ENCODE measurements at places on chromosomes 7 and 10. TPM values are rescaled to one million over a fixed set of nuclear protein-coding genes. Genes with fewer than 3 reads are reported as not detected.

- H3K27me3 ChIP-seq = no peaks in the 10 kb centered on the region
- no peak overlapping the region for H3K4me3 ChIP-seq
- no peak overlapping the region for H3K27ac ChIP-seq
- H3K4me1 ChIP-seq = no peaks in the 10 kb centered on the region
- H3K36me3 ChIP-seq = no peaks in the 10 kb centered on the region
These were observed 47.2 kb downstream of the VAX1 start for GRCh38 chr10:117090834-117091233.

Gene COL13A1
- 0.19 TPM for total RNA-seq

- H3K4me3 ChIP-seq = no peak overlapping the region
- no peak overlapping the region for H3K27ac ChIP-seq
- DNase-seq = no peak
- H3K27me3 ChIP-seq = no peaks in the 10 kb centered on the region
- no peaks in the 10 kb centered on the region for H3K4me1 ChIP-seq
These were observed 13.1 kb upstream of the UCMA start for GRCh38 chr10:13247246-13247645.

DNA sequence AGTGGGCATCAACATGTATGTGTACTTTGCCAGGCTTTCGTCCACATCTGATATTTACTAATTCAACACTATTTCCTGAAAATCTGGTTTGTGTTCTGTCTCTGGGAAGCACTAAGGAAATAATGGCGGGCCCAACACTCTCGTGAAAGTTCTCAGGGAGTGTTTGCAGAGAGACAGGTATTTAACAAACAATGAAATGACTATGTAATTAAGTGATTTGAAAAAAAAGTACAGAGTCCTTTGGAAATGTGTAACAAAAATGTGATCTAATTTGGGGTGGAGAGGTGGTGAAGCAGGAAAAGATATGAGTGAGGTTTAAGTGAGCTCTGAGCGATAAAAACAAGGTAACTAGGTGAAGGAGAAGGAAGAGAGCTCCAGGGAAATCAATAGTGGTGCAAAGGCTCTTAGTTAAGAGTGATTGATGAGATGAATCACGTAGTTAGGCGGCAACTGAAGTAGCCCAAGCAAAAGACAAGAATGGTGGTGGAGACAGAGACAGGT, 95.3 kb upstream of the DNAJB12 start:
- H3K27me3 ChIP-seq = no peaks in the 10 kb centered on the region
- H3K4me3 ChIP-seq = no peak overlapping the region
- no peak overlapping the region for H3K27ac ChIP-seq
- H3K36me3 ChIP-seq = no peaks in the 10 kb centered on the region
- no peak for DNase-seq
- no peaks in the 10 kb centered on the region for H3K4me1 ChIP-seq

Gene TDRD1
- total RNA-seq = 0.52 TPM

DNA sequence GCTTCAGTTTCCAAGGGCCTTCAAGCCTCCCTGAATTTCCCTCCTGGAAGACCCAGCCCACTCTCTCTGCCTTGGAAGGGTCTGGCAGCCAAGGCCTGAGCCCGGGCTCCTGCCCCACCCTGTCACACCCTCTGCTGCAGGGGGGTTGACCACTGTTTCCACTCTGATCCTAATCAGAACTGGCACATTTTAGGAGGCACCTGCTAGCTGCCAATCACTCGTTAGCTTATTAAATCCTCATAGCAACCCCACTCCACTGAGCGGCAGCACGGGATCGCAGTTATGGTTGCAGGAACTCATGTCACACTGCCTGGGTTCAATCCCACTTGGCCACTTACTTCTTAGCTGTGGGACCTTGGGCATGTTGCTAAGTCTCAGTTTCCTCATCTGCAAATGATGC, 12.9 kb downstream of the HSPB1 start:
- DNase-seq = no peak
- H3K36me3 ChIP-seq = no peaks in the 10 kb centered on the region
- no peak overlapping the region for H3K4me3 ChIP-seq
- H3K27me3 ChIP-seq = no peaks in the 10 kb centered on the region
